Sciatic nerve (tissue), 2 donors: ENCODE measurements at places on chromosomes 1 and 21.

GRCh38 chr1:4129693-4130092, 229.6 kb upstream of the C1orf174 start:
- no peak for DNase-seq

- no peak for DNase-seq
Measured at GRCh38 chr1:150302338-150302737, 8.7 kb downstream of the MRPS21 start.

DNA sequence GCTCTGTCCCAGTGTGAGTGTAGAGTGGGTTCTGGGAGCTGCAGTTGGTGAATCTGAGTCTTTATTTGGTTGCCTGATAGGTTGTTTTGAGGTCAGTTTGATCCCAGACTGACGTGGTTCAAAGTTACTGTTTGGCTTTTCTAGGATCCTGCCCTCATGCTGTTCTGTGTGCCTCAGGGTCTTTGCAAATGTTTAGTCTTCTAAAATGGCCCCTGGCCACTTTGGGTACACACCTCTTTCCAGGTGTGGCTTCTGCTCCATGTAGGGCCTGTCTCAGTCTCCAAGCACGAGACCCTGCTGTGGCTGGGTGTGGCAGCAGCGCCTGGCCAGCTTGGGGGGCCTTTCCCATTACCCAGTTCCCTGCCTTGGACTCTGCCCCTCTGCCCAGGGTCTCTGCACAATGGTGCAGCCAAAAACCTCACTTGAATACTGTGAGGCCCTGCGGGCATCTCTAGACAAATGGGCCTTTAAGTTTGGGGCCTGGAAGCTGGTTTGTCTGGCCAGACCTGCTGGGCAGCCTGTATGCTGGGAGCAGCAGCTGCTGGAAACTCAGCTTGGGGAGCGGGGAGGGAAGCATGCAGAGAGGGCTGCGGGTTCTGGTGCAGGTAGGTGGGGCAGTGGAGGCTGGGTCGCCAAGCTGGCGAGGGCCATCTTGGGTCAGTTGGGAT, 5.6 kb downstream of the PTPRF start:
- no peak for DNase-seq

DNA sequence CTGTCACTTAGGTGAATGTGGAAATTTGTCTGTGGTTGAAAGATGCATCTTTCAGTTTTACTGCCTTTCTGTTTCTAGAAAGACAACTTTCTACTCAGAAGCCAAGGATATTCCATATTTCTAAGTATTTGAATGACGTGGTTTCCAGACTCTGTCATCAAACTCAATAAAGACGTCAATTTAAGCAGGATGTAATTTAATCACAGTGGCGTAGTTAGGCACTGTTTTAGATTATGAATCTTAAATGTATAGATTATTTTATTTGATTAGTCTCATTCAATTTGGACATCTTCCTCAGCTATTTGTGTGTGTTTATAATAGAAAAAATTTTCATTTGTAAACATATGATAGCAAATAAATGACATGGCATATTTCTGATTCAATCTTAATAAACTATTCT, 298.9 kb downstream of the RYR2 start:
- DNase-seq: no peak

DNA sequence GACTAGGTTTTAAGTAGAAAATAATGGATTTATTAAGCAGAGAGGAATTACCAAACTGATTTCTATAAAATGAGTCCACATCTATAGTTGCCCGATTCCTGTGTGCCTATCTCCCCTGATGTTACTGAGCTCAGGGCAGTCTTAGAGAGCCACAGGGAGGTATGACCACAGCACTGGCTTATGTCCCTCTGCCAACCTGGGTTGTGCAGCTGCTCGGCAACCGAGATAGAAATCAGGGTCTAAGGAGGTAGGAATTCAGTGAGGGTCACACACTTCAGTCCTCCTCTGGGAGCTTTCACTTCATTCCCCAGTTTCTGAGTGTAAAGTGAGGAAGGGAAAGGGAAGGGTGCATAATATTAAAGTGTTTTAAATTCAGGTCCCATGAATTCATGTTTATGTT, 386.8 kb downstream of the KCNH1 start:
- DNase-seq: no peak

GRCh38 chr1:64478594-64479470, 8.9 kb downstream of the CACHD1 start:
- no peak for DNase-seq

DNA sequence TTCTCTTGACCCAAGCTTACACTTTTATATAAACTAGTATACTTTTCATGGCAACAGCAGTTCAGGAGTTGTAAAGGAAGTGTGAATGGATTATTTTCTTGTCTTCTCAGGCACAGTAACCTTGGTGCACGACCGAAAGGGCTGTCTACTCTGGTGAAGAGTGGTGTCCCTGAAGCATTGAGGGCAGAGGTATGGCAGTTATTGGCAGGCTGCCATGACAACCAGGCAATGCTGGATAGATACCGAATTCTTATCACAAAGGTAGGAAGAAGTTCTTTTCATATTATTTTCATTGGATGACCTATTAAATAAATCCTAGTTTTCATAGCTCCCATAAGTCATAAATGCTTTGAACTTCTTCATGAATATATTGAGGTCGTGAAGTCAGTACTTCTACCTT, 53.9 kb upstream of the GPR52 start:
- no peak for DNase-seq

DNA sequence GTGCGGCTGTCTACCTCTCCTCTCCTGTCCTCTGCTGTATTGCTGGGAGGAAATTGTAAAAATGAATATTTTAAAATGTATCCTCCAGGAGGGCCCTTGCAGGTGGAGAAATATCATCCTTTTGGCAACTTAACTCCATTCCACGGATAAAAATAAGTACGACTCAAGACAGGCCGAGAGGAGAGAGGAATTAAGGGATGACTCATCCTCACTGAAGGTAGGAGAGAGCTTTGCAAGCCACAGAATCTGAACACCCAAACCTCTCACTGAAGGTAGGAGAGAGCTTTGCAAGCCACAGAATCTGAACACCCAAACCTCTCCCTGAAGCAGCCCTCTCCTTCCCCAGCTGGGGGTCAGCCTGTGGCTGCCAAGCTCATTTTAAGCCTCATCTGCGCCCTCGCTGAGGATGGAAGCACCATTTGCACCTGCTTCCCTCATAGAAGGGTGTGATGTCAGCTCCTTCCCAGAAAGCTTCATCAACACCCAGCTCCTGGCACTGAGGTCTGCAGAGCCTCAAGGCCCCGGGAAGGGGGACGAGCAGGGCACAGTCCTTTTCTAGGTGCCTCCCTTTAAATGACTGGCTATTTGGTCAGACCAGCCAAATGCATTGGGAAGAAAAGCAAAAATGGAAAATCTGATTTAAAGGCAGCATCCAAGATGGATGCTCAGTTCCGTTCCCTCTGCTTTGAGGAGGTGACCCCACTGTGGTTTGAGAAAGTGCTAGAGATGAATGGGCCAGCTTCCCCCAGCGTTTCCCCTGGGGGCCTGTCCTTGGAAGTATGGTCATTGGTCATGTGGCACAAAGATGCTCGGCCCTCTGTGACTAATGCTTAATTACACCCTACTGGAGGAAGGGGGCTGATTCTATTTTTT, 12.9 kb upstream of the SELENON start:
- no peak for DNase-seq

DNA sequence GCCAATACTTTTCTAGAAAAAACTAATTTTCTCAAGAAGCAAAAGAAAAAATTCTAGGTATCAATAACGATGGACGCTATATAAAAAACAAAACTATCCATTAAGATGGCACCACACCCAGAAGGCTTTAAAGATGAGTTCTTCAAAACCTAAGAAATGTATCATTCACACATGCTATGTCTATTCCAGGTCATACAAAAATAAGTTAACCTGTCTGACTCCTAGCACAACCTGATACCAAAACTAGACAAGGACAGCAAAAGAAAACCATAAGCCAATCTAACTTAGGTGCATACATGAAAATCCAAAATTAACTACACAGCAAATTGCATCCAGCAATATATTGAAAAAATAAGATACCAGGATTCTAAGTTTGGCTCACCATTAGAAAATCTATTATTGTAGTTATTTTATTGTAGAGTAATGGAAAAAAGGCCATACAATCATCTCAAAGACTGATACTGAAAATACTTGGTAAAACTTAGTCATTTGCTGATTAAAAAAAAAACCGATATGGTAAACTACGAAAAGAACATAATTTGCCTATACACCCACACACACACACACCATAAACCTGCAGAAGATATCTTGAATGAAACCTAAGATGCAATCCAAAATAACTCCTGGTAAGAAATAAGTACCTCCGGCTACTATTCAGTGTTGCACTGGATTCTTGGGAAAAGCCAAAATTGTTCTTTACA, 55.0 kb downstream of the TRAF5 start:
- DNase-seq: no peak

DNA sequence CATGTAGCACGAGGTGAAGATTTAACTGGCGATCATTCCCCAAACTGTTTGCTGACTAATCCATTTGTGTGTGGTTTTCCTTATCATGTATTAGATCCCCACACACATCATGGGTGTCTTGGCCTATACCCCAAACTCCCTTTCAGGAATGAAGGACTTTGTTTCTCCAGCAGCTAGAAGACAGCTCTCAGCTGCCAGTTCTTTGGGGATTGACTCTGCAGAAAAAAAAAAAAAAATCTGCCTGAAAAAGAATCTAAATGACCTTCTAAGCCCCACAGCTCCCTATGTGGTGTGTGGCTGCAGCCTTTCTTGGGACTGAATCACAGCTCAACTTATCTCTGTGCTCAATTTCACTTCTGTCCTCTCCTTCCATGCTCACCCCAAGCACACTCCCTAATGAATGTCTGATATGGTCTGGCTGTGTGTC, 256.3 kb upstream of the DUSP10 start:
- DNase-seq: no peak

- no peak for DNase-seq
Measured at GRCh38 chr1:215526147-215526845, 40.8 kb upstream of the KCTD3 start.

DNA sequence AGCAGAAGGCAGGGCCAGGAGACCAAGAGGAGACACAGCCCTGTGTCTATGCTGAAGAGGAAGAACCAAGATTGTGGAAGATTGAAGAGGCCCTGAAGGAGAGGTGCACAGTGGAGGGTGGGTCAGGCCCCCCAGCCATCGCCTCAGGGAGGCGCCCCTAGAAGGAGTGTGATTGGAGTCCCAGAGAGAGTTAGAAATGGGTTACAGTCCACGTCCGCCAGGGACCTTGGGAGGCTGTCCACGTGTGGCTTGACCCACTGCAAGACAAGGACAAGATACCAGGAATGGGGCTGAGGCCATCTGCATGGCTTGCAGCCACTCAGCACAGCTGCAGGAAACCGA, 375.1 kb downstream of the NPHP4 start:
- no peak for DNase-seq

DNA sequence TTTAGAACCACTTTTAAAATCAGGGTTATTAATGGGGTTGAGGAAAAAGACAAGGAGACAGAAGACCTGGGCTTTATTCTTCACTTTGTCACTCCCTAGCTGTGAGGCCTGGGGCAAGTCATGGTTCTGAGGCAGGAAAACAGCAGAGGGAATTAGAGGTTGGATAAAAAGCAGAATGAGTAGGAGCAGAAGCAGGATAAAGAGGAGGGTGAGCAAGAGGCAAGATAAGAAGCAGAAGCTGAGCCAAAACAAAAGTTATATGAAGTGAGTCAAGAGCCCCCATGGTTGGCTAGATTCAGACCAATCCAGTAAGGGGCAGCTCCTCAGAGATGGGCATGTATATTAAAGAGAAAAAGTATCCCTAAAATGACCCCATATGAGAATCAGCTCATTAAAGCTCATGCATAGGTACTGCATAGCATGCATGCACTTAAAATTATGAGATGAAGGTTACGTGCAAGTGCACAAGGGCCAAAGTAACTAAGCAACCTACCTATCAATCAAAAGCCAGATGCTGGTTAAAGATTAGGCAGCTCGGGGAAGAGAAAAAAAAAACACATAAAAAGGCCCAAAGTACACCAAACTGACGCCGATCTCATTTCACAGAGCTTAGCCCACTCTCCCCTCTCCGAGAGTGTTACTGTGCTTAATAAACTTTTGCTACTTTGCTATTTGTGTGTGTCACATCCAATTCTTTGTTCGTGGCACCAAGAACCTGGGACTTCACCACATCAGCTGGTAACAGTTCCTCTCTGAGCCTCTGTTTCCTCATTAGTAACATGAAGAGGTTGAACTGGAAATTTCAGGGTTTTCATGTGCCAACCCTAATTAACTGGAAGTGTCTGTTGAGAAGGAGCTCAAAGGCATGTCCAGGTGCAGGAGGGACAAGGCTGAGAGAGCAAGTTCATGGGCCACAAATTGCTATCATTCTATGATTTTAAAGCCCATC, 2.2 kb downstream of the AVPR1B start:
- DNase-seq: no peak

- no peak for DNase-seq
Measured at GRCh38 chr1:228988664-228989063, 253.4 kb downstream of the RHOU start.

DNA sequence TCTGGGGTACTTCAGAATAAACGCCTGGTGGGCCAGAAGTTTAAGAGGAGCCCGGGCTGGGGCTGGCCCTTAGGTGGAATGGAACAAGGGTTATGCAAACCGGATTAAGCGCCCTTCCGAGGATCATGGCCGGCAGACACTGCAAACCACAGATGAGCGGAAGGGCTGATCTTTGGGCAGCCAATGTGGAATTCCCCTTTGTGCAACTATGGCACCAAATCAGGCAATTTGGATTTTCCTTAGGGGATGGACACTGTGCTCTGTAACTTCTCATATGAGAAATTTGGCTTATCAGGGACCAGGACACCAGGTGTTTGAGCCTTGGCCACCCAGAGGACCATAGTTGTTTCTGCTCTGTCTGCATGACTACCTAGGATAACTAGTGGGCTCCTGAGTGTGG, 5.7 kb upstream of the IL10 start:
- no peak for DNase-seq

DNA sequence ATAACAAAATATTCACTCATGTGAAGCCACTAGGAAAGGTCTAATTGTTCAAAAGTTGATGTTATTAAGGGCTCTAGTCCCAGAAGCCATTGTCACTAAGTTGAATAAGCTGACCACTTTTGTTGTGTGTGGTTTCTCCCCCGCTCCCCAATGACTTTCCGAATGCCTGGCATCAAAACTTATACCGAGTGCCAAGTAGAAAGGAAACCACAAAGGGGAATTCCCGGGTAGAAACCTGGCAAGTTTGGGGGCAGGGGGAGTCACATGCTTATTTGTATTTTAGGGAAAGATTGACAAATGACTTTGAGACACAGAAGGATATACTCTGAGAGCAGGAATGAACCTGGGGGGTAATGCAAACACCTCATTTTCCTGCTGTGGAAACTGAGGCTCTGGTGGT, 154.1 kb downstream of the TGFBR3 start:
- DNase-seq: no peak

DNA sequence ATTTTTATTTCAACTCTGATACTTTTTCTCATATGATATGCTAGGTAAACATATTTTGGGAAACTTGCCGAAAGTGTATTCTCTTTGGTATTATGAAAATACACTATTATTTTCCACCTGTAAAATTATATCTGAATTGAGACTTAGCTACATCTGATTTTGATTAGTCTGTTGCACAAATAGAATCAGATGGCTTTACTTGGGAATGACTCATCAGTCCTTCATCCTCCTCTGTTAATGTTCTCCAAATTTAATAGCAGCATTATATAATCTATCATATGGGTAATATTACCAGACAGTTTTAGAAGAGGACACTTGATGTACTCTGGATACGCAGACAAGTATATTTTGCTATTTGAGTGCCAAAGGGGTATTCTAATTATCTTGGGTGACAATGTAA, 245.3 kb downstream of the CTH start:
- no peak for DNase-seq

GRCh38 chr1:167764458-167765330, 42.9 kb downstream of the MPZL1 start:
- DNase-seq: no peak
